ENCODE measurements at places on chromosomes 3 and 15.

DNA sequence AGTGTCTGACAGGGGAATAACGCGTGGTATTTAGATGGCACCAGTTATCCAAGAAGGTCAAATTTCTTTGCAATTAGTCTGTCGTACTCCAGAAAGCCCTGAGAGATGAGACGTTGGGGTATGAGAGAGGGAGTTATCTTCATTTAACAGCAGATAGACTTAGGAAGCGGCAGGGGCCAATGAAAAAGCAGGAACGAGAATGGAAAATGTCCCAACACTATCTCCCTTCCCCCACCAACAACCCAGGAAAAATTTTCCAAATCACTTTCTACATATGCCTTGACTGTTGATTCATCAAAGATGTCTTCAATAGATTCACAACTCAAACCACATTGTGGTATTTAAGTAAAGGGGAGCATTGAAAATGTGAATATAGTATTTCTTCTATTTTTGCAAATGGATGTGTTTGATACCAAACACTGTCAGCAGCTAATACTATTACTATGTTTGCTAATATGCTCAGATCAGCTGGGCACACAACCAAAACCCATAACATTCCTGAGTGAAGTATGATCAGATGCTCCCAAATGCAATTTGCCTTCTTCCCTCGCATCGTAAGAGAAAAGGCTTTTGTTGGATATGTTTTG, 13.3 kb upstream of the GREM1 start:
- no peak for DNase-seq

- DNase-seq: no peak
Measured at GRCh38 chr15:56208185-56208584, 35.5 kb downstream of the RFX7 start.

DNA sequence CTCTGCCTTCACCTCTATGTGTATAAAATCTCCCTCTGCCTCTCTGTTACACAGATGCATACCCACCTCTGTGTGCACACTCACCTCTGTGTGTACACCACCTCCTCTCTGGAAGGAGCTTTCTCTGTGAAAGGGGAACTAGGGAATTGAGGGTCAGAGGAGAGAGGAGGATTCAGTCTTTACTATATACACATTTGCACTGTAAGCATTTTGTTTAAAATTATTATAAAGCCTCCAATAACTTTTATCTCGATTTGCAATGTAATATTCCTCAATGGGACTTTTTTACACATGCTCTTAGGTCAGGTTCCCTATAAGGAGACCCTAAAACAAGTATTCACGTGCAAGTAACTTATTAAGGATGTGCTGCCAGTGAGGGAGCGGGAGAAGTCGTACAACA, 82.5 kb downstream of the OXNAD1 start:
- no peak for DNase-seq

GRCh38 chr15:79897380-79897678, 515 bp upstream of the MTHFS start:
- no peak for DNase-seq

GRCh38 chr15:85980946-85981345, 98.7 kb upstream of the AGBL1 start:
- DNase-seq: no peak

GRCh38 chr3:124322966-124323365, 331.0 kb upstream of the ROPN1 start:
- no peak for DNase-seq

DNA sequence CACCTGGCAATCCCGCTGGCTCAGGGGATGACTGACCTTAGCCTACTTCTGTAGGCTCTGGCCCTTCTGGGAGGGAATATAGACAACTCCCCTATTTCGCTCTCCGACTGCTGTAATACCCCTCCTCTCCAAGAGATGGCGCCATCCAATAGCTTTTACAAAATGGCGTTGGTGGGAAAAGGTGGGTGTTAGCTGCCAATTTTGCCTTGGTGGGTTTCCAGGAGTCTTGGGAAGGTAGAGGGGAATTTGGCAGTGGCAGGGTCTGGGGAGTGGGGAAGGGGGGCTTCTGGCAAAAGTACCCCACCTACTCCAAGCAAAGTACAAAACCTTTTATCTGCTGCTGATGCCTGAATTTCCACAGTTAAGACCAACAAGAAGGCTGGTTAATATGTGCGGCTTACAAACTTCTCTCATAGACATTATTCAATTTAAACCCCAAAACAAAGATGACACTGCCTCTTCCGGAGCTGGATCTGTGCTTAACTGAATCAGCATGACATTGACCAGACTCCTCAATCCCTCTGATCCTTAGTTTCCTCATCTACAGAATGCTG, 62.1 kb downstream of the RASGRF1 start:
- DNase-seq: peak; percentile 51

Data from LoVo (cell line).